ENCODE measurements at places on chromosomes 2 and 18.

DNA sequence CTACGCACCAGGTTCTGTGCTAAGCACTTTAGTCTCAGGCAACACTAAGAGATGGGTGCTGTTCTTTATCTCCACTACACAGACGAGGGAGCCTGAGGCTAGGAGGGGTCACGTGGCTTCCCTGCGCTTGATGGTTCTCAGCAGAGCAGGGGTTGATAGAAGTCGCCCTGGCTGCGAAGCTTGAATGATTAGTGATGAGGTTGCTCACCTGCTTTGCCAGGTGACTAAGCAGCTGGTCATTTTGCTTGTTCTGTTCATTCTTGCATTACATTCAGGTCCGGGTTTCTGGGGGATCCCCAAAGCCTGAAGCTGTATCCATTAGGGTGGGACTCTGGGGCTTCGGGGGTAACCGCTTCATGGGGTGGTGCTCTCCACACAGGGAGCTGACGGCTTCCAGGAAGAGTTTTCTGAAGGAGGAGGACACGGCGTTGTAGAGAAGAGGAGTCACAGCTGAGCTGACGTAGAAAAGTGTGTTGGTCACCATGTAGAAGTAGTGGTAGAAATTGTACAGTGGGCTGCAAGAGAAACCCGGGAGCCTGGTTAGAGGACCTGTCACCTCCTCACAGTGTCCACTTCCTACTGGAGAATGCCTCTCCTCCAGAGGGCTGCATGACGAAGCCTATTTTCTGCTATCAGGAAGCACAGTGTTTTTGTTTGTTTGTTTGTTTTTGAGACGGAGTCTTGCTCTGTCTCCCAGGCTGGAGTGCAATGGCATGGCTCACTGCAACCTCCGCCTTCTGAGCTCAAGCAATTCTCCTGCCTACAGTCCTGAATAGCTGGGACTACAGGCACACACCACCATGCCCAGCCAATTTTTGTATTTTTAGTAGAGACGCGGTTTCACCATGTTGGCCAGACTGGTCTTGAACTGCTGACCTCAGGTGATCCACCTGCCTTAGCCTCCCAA, 11.5 kb downstream of the NTSR2 start:
- DNase-seq: no peak

GRCh38 chr2:132668189-132668823, 1.7 kb downstream of the LYPD1 start:
- no peak for DNase-seq

- DNase-seq: no peak
Observed at GRCh38 chr18:3667255-3668137, 217.5 kb downstream of the TGIF1 start.

GRCh38 chr2:71688530-71688929, 235.2 kb downstream of the DYSF start:
- no peak for DNase-seq

DNA sequence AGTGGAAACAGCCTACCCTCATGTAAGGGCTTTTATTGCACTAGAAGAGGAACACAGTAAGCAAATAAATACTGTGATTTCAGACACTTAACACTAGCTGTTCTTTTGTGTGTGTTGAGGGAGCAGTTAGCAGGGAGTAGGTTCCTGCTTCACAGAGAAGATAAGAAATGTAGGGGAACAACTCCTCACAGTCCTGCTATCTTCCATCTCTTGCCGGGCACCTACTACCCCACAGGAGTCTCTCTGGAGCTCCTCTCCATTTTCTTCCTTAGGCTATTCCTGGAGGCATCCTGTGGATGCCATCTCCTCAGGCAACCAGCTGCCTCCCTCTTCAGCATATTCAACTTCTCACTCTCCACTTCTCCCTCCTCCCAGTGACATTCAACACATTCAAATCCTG, 145.0 kb downstream of the SRBD1 start:
- DNase-seq: no peak

DNA sequence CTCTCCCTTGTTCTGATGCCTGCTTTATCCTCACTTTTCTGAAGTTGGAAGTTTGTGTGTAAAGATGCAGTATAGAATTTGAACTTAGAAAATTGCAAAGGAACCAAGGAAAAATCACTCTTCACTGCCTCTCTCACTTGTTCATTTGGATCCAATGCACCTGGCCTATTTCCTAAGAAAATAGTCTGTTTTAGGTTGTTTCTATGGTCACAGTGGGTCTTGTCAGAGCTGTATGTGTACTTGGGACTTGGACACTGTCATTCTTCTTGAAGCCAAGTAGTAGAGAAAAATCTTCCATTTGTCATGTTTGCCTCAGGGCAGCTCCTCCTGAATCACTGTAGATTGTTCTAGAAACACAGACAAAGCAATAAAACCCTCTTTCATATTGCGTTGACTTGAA, 80.3 kb upstream of the SESTD1 start:
- no peak for DNase-seq

DNA sequence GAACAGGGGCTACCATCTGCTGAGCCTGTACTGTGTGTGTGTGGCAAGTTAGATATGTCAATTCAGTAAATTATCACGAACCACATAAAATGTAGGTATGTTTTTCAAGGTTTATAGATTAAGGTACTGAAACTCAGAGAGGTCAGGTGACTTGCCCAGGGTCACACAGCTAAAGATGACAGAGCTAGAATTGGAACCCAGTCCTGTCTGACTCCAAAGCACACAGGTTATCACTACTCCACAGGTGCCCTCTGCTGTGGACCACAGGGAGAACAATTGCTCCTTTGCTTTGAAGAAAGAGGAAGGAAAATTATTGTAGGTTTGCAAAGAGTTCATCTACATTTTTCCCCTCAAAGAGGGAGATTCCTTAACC, 229.7 kb upstream of the AGAP1 start:
- DNase-seq: no peak

DNA sequence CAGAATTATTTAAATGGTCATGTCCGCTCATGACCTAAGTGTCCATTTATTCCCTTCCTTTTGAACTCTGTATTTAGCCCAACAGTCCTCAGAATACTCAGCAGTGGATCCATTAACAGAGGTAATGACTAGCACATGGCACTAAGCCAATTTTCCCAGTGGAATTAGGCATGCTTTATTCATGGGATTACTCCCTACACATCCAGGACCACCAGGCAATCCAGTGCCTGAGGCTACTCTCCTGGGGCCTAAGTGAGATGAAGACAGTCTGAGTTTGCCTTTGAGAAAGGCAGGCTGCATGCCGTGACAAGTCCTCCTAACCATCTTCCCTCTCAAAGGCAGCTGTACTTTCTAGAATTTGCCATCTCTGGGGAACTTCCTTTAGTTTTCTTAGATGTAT, 128.6 kb downstream of the SPOPL start:
- no peak for DNase-seq

- no peak for DNase-seq
Observed at GRCh38 chr2:111105926-111106325, 14.8 kb upstream of the BCL2L11 start.

DNA sequence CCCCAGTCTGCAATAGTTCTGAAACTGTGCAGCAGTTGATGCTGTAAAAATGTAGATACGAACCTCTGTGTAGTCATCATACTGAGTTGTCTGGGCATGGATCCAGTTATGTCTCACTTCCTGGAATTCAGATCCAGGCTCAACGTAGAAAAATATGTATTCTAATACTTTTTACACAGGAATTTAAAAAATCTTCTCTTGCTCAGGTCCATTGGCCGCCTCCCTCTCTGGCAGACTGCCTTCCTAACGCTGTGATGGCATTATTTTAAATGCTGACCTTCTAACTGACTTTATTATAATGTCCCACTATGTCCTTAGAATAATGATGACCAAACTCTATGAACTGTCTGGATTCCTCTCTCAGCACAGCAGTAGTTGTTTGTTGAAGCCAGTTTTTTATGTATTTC, 119.6 kb downstream of the FEZ2 start:
- DNase-seq: no peak

DNA sequence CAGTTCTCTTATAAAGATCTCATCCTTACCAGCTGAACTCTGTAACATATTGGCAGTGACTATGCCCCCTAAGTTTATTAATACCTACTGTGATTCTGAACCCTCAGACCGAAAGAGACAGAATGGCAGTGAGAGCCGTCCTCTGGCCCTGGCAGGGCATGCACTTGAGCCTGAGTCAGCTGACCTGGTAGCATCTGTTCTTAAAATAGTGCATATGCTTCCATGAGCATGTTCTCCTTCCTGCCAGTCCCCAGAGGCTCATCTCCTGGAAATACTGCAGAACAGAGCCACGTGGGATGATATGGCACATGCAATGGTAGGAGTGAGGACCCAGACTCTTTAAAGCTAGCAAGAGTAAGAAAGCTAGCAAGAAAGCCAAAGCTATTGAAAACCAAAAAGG, 59.0 kb downstream of the RASGRP3 start:
- no peak for DNase-seq

DNA sequence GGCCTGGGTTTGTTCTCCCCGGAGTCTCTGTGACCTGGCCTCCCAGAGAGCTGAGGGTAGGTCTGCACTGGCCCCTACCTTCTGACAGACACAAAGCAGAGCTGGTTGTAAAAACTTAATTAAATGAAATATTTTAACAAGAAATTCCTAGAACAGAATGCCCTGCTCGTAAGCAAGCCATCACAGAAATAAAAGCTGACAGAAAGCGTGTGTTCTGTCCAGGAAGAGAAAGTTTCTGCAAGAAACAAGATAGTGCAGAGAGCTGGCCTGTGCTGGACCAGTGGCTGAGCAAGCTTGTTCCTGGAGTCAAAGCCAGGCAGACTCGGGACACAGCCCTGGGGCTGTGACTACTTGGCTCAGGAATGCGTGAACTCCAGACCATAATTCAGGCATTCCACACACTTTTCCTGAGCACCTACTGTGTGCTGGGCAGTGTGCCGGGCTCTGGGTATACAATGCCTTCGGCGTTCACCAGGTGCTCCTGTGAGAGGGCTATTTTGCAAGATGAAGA, 51.6 kb downstream of the APOB start:
- peak; percentile 18 for DNase-seq

- no peak for DNase-seq
Observed at GRCh38 chr2:10871978-10872377, 39.8 kb upstream of the KCNF1 start.

DNA sequence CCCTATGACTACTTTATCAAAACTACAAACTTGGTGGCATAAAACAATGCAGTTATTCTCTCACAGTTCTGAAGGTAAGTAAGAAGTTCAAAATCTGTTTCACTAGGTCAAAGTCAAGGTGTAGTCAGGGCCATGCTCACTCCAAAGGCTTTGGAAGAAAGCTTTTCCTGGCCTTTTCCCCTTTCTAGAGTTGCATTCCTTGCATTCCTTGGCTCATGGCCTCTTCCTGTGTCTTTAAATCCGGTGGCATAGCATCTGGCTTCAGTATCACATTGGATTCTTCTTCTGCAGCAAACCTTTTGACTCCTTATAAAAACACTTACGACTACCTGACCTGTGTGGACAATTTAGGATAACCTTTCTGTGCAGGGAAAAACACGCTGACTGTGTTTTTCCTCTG, 543.5 kb upstream of the HNMT start:
- no peak for DNase-seq

DNA sequence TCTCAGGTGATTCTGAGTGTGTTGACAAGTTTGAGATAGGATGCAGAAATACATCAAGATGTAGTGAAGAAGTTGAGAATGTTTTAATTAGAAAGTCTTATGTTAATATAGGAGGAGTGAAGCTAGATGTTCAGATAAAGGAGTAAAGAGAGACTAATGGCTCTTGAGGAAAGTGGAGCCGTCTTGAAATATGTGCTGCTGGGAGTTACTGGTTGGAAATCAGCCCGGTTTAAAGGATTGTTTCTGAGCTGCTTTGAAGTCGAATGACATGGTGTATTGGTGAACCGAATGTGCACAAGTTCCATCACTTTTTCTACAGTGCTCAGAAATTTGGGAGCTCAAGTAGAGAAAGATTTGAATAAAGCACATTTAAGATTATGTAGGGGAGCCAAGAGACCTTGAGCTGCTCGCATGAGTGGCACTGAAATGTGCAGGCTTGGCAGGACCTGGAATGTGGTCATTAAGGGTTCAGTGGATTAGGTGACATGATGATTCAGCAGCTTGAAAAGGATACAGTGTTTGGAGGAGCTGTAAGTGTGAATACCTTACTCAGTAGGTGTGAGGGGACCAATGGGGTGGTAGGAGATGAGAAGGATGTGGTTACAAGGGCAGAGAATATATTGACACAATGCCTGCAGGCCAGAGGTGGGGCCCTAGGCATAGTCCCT, 68.6 kb downstream of the CAB39 start:
- no peak for DNase-seq

DNA sequence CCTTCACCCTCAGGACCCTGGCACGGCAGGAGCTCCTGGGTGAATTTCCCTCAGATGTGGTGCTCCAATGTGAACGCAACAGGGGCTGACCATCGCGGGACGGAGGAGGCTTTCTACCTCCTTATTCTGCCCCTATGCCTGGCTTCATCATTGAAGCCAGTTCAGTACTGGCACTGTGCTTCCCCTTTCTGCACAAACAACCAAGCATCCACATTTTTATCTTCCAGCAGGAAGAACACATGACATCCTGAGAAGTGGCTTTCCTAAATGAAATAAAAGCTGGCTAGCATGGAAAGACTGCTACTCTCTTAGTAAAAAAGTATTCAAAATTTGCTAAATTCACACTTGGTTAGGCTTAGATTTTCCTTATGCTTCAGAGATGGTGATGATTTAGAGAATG, 24.8 kb downstream of the AFG3L2 start:
- DNase-seq: no peak

DNA sequence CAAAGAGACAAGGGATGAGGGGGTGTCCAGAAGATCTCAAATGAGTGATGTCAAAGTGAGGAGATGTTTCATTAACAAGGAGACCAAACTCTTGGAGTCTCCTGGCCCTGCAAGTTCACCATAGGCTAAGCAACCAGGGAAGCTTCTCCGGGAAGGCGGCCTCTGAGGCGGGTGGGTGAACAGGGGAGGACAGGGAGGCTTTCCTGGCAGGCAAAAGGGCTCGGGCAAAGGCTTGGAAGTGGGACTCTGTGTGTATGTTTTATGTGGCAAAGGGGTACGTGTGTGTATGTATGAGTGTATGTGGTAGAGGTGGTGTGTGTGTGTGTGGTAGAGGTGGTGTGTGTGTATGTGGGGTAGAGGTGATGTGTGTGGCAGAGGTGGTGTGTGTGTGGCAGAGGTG, 163.9 kb downstream of the DYSF start:
- DNase-seq: no peak

DNA sequence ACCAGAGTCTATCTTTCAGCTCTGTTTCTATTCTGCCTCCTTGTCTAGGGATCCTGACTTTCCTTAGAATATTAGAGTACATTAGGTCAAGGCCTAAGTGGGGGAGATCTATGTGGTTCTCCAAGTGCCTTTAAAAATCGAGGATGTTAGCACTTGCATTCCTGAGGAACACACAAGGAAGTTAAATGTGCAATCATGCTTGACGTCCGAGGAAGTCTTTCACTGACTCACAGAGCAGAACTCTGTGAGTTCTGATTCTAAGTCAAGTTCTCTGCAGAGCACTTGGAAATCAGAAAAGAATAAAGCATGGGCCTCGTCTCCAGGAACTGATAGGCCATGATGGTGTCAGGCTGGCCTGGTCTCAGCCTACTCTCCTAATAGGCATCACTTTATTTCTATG, 17.2 kb downstream of the FHOD3 start:
- DNase-seq: no peak

- no peak for DNase-seq
Observed at GRCh38 chr2:146984014-146984413, 860.8 kb upstream of the ACVR2A start.

Data from thoracic aorta (tissue), 2 donors.